ENCODE measurements at places on chromosomes 1 and 21. TPM values are rescaled to one million over a fixed set of nuclear protein-coding genes. Genes with fewer than 3 reads are reported as not detected.

Gene RHD
- not detected for total RNA-seq

Gene SPRR2F
- not detected for total RNA-seq

Gene TFF3
- 0.93 TPM for total RNA-seq

Gene SHE
- 52.7 TPM for total RNA-seq

Gene MYOM3
- 0.18 TPM for total RNA-seq

Gene FCGR3B
- total RNA-seq, result not detected

Gene IGFN1
- total RNA-seq, result not detected

Gene RNF11
- total RNA-seq, result 94.4 TPM

Gene CDC20
- total RNA-seq, result 170 TPM

Gene LCE2B
- not detected for total RNA-seq

GRCh38 chr1:111907321-111907720, 82.1 kb downstream of the KCND3 start:
- H3K36me3 ChIP-seq, result no peaks in the 10 kb centered on the region
- H3K4me1 ChIP-seq, result no peaks in the 10 kb centered on the region
- no peak overlapping the region for H3K4me3 ChIP-seq

- peak; percentile 29 for DNase-seq
- no peak overlapping the region for H3K27ac ChIP-seq
- H3K4me1 ChIP-seq, result no peaks in the 10 kb centered on the region
- no peaks in the 10 kb centered on the region for H3K27me3 ChIP-seq
Measured at GRCh38 chr1:154943649-154944400, 7.3 kb upstream of the PMVK start.

- H3K27ac ChIP-seq, result no peak overlapping the region
- no peak for DNase-seq
- no peaks in the 10 kb centered on the region for H3K4me1 ChIP-seq
- no peak overlapping the region for H3K4me3 ChIP-seq
Measured at GRCh38 chr1:241308011-241308410, 49.0 kb downstream of the RGS7 start.

GRCh38 chr1:35247256-35247655, 21.3 kb upstream of the ZMYM4 start:
- no peak overlapping the region for H3K4me3 ChIP-seq
- no peaks in the 10 kb centered on the region for H3K27me3 ChIP-seq
- H3K4me1 ChIP-seq, result no peaks in the 10 kb centered on the region

DNA sequence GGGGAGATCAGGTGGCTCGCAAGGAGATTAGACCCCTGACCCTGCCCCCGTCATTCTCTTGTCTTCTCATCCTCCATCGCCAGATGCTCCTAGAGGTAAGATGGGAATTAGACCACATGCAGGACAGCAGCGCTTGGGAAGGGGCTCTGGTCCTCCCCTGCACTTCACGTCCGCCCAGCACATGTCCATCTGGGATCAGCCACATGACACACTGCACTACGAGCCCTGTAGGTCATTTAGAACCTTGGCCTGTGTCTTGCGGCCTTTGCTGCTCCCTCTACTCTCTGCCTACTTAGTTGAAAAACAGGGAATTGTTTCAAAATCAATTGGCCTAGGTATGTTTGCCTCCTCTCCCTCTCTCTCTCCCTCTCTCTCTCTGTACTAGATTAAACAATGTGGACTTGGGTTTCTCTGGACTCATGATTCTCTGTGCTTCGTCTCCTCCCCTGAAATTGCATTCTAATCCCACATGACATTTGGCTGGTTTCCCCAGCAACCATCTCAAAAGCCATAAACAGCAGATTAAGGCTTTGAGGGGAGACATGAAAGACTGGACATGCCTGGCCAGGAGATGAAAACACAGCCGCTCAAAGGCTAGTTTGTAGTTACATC, 3.8 kb upstream of the NCMAP start:
- no peaks in the 10 kb centered on the region for H3K36me3 ChIP-seq
- no peak for DNase-seq
- no peaks in the 10 kb centered on the region for H3K4me1 ChIP-seq
- H3K27ac ChIP-seq, result no peak overlapping the region
- H3K27me3 ChIP-seq, result peaks cover 38% of the 10 kb centered on the region

DNA sequence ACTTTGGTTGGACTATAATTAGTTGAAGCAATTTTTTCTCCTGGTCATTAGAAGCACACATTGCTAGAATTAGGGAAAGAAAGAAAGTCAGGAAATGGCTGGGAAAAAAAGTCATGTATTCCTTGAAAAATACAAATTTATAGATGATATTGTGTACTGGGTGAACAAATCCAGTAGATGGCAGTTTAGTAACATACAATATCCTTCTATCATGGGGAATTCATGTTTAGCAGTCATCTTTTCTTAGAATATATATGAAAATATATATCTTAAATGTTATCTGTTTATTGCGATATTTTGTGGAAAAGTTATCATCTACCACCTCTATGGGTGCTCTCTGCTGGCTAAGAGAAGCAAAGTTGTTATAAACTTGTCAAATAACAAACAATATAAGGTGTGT, 13.1 kb upstream of the ZRANB2 start:
- no peak overlapping the region for H3K4me3 ChIP-seq
- peak; percentile 31 for DNase-seq
- H3K27me3 ChIP-seq, result no peaks in the 10 kb centered on the region
- H3K4me1 ChIP-seq, result no peaks in the 10 kb centered on the region
- no peaks in the 10 kb centered on the region for H3K36me3 ChIP-seq

GRCh38 chr1:246067432-246068216, 439.5 kb downstream of the SMYD3 start:
- H3K4me1 ChIP-seq, result no peaks in the 10 kb centered on the region
- H3K27ac ChIP-seq, result no peak overlapping the region
- no peaks in the 10 kb centered on the region for H3K36me3 ChIP-seq

GRCh38 chr1:202888221-202888530, 773 bp downstream of the RABIF start:
- H3K27me3 ChIP-seq, result no peaks in the 10 kb centered on the region
- peaks cover 2% of the 10 kb centered on the region for H3K36me3 ChIP-seq
- peak overlapping the region; percentile 18 for H3K27ac ChIP-seq

DNA sequence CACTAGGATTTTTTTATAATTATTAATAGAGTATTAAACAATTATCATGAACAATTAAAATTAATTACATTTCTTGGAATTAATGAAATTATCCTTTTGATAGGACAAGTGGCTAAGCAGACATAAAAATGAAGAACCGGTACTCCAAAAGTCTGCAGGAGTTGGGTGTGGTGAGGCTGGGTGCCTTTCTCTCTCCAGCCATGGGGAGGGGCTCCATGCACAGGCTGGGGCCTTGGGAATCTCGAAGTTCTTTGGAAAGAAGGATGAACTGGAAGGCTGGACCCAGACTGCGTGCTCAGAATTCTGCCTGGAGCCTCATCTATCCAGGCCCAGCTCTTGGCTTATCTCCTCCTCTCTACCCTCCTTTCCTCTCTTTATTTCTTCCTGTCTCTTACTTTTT, 94.1 kb downstream of the ACTL8 start:
- H3K4me1 ChIP-seq, result no peaks in the 10 kb centered on the region
- DNase-seq, result no peak
- no peak overlapping the region for H3K4me3 ChIP-seq
- H3K27me3 ChIP-seq, result no peaks in the 10 kb centered on the region
- H3K36me3 ChIP-seq, result no peaks in the 10 kb centered on the region
- no peak overlapping the region for H3K27ac ChIP-seq

DNA sequence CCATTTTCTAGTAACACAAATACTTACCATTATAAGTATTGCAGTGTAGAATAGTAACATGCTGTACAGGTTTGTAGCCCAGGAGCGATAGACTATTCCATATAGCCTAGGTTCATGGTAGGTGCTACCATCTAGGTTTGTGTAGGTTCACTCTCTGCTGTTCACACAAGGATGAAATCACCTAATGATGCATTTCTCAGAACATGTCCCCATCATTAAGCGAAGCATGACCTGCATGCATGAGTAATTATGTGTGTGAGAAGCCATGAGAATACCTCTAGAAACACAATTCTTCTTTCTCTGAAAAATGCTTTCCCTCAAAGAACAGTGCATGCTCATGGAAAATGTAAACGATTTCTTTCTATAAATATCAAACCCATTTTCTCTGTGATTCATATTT, 69.3 kb downstream of the NR5A2 start:
- H3K4me1 ChIP-seq, result no peaks in the 10 kb centered on the region
- no peak overlapping the region for H3K27ac ChIP-seq
- H3K27me3 ChIP-seq, result peaks cover 3% of the 10 kb centered on the region
- no peaks in the 10 kb centered on the region for H3K36me3 ChIP-seq
- DNase-seq, result no peak

GRCh38 chr21:34595457-34595856, 19.5 kb downstream of the RCAN1 start:
- H3K4me3 ChIP-seq, result no peak overlapping the region
- DNase-seq, result no peak
- no peaks in the 10 kb centered on the region for H3K27me3 ChIP-seq
- no peaks in the 10 kb centered on the region for H3K36me3 ChIP-seq
- no peak overlapping the region for H3K27ac ChIP-seq

- H3K27ac ChIP-seq, result no peak overlapping the region
- H3K4me1 ChIP-seq, result no peaks in the 10 kb centered on the region
- H3K27me3 ChIP-seq, result no peaks in the 10 kb centered on the region
- no peaks in the 10 kb centered on the region for H3K36me3 ChIP-seq
- no peak for DNase-seq
- H3K4me3 ChIP-seq, result no peak overlapping the region
Measured at GRCh38 chr1:2269193-2269921, 41.2 kb downstream of the SKI start.

DNA sequence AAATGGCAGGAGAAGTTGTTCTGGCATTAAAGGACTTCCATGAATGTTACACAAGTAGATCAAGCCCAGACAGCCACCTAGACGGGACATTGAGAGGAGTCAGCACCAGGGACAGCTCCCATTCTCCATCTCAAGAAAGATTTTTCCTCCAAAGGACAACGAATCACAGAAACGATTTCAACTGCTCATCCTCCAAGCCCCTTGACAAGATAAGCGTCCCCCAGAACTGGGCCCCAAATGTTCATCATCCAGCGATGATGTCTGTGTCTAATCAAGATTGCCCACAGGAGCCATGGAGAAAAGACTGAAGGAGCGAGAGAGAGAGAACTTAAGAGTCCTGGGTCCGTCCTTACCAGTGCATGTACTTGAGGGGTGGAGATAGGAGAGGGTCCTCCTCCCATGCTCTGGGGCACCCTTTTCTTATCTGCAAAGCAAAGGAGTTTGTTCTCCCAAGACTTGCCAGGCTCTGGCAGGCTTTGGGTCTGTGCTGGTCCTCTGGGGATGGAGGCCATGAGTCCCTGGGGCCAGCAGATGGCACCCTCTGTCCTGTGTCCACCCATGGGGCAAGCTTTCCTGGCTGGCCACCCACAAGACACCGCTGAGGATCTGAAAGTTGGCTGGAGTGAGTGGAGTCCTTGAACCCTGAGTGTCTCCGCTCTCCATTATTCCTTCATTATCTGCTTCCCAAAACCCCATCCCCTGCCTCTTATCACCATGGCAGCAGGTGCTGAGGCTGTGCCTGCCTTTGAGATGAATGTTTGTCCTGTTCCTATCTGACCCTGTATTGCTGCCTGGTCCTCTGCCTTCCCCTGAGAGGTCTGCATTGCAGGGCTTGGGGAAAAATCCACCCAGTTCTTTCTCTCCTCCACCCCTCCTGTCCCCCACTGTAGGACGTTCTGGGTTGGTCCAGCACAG, 164.6 kb downstream of the ACTL8 start:
- no peaks in the 10 kb centered on the region for H3K27me3 ChIP-seq
- no peak overlapping the region for H3K27ac ChIP-seq
- H3K36me3 ChIP-seq, result no peaks in the 10 kb centered on the region
- no peaks in the 10 kb centered on the region for H3K4me1 ChIP-seq

DNA sequence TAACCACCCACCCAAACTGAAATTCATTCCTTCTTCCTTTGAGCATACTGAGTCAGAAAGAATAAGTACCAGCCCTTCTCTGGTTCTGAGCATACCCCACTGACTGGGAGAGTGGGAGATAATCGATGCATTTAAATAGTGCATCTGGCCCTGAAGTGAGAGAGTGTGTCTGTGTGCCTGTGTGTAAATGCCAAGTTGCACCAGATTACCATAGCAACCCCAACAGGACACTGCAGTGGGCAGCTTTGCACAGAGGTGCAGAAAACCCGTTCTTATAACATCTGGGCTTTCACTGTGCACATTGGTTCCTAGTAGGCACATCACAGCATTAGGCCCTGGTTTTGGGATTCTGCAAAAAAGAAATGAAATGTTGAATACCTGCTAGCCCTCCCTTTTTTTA, 2.3 kb downstream of the ASTN1 start:
- peaks cover 4% of the 10 kb centered on the region for H3K27me3 ChIP-seq
- H3K4me1 ChIP-seq, result no peaks in the 10 kb centered on the region
- no peak overlapping the region for H3K4me3 ChIP-seq
- no peaks in the 10 kb centered on the region for H3K36me3 ChIP-seq

GRCh38 chr1:19712928-19713327, 48.3 kb downstream of the HTR6 start:
- H3K27ac ChIP-seq, result no peak overlapping the region
- H3K36me3 ChIP-seq, result no peaks in the 10 kb centered on the region
- DNase-seq, result no peak
- no peaks in the 10 kb centered on the region for H3K27me3 ChIP-seq
- H3K4me3 ChIP-seq, result no peak overlapping the region
- H3K4me1 ChIP-seq, result no peaks in the 10 kb centered on the region

- peak overlapping the region; percentile 5 for H3K27ac ChIP-seq
- no peak overlapping the region for H3K4me3 ChIP-seq
- H3K27me3 ChIP-seq, result no peaks in the 10 kb centered on the region
- DNase-seq, result peak; percentile 56
Measured at GRCh38 chr1:206486995-206487788, 16.9 kb downstream of the IKBKE start.
